Spleen (tissue), 13 donors: ENCODE measurements at places on chromosomes 1 and 21.

DNA sequence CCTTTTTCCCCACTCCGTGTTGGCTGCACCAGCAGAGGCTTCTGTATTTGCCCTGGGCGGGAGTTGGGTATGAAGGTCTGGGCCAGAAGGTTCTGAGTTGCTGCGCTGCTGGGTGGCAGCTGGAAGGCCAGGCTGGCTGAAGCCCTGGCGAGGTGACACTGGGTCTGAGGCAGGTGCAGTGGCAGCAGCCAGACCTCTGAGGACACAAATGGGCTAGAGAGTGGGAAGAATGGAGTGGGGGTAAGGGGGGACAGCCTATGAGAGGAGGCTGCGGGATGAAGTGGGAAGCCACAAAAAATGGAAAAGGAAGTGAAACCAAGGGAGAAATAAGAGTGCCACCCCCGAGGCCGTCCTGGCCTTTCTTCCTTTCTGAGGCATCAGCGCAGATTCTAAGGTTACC, 53.2 kb downstream of the STX6 start:
- DNase-seq: no peak

DNA sequence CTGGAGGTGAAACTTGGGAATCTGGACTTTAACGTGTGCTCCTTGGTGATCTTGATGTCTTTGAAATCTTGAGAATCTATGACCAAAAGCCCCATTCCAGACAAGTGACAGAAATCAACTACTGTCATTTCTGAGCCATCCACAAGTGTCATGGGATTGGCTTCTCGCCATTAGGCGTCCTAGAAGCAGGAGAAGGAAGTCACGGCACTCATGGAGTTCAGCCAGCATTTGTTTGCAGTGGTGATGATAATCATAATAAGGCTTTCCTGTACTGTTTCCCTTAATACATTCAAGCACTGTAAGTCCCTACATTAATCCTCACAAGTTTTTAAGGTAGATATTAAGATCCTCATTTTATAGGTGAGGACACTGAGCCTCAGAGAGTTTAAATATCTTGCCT, 11.9 kb downstream of the F5 start:
- no peak for DNase-seq

GRCh38 chr1:91070298-91070697, 48.5 kb upstream of the ZNF644 start:
- no peak for DNase-seq

GRCh38 chr1:64693406-64693805, 51.5 kb upstream of the RAVER2 start:
- DNase-seq: no peak

DNA sequence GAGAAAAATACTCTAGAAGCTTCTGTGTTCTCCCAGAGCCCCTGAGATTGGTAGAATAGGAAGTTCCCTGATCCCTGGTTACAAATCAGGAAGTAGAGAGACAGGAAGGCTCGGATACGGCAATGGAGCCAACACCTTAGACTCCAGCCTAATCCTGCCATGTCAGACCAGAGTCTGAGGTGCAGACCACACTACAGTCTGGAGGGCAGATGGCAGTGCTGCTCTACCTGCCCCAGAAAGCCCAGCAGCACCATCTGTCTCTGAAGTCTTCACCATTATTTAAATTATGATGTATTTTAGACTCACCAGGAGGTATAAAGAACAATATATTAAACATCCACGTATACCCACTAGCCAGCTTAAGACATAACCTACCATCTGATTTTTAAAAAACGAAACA, 93.0 kb downstream of the MTR start:
- no peak for DNase-seq

DNA sequence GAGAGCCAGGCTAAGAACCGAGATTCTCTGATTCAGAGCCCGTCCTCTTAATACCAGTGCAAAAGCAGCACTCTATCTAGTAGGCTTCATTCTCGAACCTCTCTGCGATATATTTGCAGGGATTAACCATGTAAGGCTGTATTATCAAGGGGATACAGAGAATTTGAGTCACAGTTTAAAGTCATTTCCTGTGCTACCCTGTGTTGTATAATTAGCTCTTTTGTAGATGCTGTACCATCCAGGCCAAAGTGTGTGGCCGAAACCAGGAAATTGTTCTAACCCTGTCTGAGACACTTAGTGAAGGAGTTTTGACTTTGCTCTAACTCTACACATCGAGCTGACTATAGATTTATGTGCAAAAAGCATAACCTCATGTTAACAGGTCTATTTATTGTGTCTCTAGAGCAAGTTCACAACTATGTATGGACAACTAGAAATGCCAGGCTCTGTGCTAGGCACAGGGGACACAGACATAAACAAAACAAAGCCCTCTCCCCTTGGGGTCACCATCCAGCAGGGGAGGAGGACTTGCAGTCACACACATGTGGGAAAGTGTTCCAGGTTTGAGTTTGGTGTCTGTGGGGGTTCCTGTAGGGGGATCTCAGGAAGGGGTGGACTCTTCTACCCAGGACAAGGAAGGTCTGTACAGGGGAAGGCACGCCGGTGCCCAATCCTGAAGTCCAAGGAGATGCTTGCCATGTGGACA, 182.2 kb downstream of the DHRS3 start:
- DNase-seq: no peak

GRCh38 chr1:184646824-184647223, 107.8 kb downstream of the EDEM3 start:
- DNase-seq: no peak

GRCh38 chr1:43763497-43763973, 56.2 kb downstream of the ST3GAL3 start:
- DNase-seq: no peak

DNA sequence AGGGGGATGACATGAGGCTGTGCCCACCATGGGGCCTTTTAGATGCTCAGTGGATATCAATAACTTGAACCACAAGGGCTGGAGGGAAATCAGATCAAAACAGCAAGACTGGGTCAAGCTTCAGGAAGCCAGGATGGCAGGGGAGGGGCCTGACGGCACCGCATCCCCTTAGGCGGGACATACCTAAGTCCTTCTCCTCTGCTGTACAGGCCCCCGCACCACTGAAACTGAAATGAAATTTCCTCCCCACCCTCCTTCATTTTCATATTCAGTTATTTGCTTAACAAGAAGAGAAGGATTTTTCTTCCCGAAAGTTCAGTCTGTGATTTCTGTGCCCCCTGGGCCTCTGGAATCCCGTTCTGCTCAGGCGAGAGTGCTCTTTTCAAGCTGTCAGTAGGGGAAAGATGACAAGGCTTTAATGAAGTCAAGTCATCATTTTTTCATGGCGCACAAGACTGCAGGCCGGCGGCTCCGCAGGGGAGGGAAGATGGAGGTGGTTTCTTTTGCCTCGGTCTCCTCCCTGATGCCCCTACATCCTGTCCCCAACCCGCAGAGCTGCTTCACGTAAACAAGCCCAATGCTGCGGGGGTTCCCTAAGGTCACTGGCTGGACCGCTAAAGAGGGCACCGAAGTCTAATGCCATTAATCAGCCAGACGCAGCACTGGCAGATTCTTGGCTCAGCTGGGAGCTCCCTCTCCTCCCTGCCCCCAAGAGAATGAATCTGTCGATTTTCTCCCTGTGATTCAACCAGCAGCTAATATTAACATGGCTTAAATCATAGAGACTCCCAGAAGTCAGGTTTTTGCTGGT, 264.8 kb downstream of the C1orf94 start:
- no peak for DNase-seq

- no peak for DNase-seq
These were observed 83.1 kb upstream of the SGIP1 start for GRCh38 chr1:66450847-66451246.

DNA sequence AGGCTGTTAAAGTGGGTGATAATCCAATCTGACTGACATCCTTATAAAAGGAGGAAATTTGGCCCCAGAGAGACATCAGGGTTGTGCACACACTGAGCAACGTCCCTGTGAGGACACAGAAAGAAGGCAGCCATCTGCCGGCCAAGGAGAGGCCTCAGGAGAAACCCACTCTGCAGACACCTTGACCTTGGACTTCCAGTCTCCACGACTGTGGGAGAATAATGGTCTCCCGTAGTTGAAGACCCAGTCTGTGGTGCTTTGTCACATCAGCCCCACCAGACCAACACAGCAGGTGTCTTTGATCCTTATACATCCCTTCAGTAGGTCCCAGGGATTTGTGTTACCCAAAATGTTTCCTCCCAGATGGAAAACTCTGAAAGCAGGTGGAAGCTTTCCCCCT, 4.2 kb upstream of the DNAJC28 start:
- DNase-seq: no peak

DNA sequence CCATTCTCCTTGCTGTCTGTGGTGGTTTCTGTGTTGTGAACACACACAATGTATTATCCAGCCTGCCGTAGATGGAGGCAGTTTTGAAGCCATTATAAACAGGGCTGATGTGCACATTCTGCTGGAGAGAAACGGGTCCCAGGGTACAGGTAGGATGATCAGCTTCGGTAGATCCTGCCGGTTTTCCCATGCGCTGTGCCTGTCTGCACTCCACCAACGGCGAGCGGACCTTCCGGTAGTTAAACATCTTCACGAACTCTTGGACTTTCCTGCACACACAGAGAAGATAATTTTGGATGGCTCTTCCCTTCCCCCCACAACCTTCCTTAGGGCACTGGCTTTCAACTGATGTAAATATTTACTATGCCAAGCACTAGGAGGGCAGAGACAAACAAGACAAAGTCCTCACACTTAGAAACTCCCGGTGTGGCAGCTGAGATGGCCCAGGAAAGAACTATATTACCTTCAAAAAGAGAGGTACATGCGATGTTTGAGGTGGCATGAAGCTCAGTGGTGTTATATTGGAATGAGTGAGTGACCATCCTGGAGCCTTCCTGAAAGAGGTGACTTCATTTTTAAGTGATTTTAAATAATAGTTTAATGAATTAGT, 41.7 kb downstream of the ALPL start:
- DNase-seq: no peak

GRCh38 chr1:2258996-2259395, 30.9 kb downstream of the SKI start:
- no peak for DNase-seq

- no peak for DNase-seq
These were observed 398.3 kb upstream of the POU3F1 start for GRCh38 chr1:38444770-38445442.

DNA sequence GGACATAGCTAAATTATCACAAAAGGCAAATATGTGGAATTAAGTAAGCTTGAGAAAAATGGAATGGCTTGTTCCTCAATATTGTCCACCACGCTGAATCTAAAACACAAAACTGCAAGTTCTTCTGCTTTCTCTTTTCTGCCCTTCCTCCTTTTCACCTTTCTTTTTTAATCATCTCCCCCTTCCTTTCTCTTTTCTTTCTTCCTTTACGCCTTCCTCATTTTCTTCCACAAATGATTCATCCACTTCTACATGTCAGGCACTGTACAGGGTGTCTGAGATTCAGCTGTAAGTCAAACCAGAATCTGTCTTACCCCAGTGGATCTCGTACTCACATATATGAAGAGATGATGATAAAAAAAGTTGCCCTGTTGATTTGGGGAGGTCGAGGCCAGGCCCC, 1182.5 kb downstream of the MRPL39 start:
- DNase-seq: no peak

GRCh38 chr1:6424000-6424565, 493 bp upstream of the ESPN start:
- DNase-seq: no peak

- DNase-seq: no peak
These were observed 18.8 kb upstream of the LAPTM5 start for GRCh38 chr1:30776097-30777059.

- DNase-seq: no peak
These were observed 136.7 kb downstream of the ADSS2 start for GRCh38 chr1:244314921-244315559.

DNA sequence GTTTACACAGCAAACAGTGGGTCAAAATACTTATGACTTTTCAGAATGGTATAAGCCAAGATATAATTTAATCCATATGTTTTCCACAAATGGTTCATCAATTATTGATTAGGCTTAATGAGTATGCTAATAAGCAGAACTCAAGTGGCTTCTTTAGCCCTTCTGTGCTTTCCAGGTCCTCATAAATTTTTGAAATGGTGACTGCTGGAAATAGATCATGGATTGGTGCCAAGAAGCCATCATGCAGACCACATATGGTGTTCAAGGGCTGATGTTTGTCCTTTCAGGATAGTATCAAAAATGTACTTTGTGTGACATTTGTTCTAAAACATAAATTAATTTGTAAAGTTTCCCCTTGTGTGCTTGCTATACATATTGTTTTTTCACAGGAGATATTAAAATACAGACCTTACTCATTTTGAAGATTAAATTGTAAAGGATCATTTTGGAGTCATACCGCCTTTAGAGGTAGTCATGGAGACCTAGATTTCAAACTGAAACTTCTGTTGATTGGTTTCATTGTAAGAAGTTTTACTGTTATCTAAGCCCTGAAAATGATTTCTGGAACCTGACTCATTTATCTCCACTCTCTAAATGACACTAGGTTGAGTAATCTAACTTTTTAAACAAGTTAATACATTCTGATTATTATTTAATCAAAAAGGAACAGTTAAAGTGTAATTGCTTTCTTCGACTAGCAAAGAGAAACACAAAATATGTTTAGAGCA, 507.9 kb downstream of the PLA2G4A start:
- DNase-seq: no peak

- DNase-seq: no peak
These were observed 38.4 kb downstream of the NOS1AP start for GRCh38 chr1:162107911-162108310.

DNA sequence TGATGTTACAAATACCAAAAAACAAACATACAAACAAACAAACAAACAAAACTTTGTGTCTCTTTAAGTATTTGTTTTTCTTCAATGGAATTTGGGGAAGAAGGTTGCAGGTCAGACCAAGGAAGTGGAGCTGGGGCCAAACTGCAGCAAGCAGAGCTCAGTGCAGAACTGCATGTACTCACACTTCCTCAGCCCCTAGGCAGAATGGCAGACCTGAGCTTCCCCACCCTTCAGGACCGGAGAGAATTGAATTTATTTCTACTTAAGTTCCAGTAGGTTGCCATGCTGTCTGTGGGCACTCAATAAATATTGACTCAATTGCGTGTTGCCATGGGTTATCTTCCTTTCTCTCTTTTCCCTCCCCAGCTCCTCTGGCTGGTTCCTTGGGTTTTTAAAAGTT, 173.6 kb downstream of the PTGER3 start:
- DNase-seq: no peak

- no peak for DNase-seq
These were observed 120.3 kb downstream of the KCNK2 start for GRCh38 chr1:215202868-215203267.

GRCh38 chr21:33189237-33189636, 40.5 kb upstream of the IFNAR2 start:
- no peak for DNase-seq

DNA sequence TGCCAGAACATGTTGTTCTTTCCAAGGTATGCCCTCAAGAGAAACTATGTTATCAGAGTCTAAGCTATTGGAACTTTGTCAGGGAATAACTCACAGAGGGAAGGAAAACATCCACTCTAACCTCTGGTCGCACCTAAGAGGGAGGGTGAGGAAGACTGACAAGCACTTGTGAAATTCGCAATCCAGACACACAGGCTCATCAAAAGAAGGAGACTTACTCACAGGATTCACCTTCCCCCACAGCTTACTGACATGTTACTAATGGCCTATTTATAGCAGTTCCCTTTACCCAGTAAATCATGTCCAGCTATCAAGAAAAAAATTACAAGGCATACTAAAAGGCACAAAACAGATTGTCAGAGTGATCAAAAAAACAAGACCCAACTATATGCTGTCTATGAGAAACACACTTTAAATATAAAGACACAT, 36.9 kb downstream of the WDR64 start:
- DNase-seq: no peak

- DNase-seq: no peak
These were observed 141.9 kb upstream of the PTBP2 start for GRCh38 chr1:96579636-96580035.

- DNase-seq: no peak
These were observed 98.0 kb upstream of the BCAR3 start for GRCh38 chr1:93779540-93780165.
